Stimulated activated CD8-positive, alpha-beta memory T cell treated with anti-CD3 and anti-CD28 coated beads, Interleukin-4, amount 100 ng/mL, for 1 hour (primary cell): ENCODE measurements at places on chromosomes 1 and 21.

DNA sequence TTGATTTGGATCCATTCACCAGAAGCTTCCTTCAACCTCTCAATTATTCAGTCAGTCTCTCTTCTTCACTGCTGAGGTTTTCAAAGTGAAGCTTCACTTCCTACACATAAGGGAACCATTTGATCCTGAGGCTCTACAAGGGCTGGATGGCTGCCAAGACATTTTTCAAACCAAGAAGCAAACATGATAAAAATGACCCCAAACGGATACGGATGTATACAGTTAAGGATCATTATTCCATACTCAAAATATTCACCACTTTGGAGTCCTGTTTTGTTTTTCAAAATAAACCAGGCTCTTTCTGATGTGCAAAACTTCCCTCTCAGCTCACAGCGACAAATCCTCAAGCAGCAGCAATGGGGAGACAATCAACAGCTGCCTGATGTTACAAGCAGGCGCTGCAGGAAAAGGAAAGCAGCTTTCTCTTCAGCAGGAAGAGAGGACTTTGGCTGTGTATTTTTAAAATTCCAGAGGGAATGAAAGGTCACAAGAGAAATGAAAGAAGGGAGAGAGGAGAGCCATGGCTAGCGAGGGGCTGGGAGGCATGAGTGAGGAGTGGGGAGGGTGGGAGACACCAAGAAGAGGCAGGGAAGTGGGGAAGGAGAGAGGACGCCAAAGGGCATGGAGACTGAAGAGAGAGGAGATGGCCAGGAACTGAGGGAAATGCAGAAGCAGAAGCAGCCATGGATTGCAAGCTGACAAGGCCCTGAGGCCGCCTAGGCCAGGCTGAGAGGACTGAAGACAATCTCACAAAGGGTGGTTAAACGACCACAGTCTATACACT is 145.4 kb downstream of the SLC45A1 start:
- no peak for DNase-seq

GRCh38 chr1:99374109-99374508 is 109.8 kb downstream of the PLPPR4 start:
- no peak for DNase-seq

GRCh38 chr1:226432586-226433340 is 24.9 kb upstream of the PARP1 start:
- no peak for DNase-seq

DNA sequence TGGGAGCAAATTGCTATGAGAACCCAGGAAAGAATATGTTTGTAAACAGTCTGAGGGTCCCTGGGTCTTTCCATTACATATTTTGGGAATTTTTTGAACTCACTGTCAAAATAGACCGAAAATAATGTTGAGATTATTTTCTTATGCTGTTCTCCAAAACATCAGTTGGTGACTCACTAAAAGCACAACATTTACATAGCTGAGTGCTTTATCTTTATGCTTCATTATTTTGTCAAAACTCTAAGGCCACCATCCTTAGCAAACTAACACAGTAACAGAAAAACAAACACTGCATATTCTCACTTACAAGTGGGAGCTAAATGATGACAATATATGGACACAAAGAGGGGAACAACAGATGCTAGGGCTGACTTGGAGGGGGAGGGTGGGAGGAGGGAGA is 459.3 kb downstream of the ADGRL2 start:
- DNase-seq = no peak

DNA sequence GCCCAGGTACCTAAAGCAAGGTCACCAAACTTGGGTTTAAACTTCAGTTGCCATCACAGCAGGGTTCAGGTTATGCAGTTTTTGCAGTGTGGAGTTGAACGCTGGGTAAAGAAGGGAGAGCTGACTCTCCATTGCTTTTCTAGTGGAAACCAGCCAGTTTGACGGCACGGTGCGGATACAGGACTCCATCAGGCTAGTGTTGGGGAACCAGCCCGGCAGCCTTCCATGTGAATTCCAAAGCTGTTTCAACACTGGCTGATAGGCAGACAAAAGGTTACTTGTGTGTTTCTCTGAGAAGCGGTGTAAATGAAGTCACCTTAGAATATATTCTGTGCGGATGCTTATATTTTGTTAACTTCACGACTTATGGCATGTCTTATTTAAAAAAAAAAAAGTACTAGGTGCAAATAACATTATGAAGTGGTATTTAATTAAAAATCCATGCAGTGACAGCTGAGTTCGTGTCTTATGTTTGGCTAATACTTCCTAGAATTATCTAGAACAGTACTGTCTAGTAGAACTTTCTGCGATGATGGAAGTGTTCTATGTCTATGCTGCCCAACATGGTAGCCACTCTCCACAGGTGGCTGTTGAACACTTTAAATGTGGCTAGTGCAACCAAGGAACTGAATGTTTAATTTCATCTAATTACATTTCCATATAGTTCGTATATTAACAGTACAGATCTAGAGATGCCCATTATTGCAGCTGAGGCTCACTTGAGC is 29.9 kb upstream of the RCAN3 start:
- DNase-seq = no peak

DNA sequence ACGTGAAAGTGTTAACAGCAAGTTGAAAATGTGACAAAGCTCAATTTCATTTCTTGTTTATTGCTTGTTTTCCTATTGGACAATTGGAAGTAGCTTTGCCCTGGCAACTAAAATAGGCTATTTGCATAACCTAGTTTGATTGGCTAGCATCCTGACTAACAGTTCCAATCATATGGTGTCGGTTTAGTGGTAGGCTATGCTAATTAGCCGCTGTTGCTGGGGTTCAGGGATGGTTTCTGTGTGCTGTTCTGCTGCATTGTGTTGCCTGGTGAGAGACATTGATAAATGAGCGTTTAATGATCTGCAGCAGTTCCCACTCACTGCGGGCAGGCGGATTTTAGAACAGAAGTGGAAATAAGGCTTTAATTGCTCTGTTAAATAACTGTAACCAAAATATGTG is 68.5 kb downstream of the DYRK1A start:
- no peak for DNase-seq

- no peak for DNase-seq
These were observed 1.2 kb downstream of the OLIG1 start for GRCh38 chr21:33070998-33071769.

DNA sequence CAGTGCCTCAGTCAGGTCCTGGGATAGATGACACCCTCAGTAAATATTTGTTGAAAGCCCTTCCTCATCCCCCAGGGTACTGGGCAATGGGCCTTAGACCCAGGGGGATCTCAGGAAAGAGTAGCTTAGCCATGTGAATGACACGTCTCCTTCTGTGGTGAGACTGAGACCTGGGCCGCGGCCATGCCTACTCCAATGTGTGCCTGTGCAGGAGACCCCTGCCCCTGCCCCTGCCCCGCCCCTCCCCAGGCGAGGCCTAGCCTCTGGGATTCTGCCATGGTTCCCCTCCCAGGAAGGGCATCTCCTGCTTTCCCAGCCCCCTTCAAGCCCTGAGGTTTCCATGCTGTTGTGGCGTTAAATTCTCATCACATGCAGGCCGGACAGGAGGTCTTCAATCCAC is 7.1 kb downstream of the MYOM3 start:
- DNase-seq = no peak

DNA sequence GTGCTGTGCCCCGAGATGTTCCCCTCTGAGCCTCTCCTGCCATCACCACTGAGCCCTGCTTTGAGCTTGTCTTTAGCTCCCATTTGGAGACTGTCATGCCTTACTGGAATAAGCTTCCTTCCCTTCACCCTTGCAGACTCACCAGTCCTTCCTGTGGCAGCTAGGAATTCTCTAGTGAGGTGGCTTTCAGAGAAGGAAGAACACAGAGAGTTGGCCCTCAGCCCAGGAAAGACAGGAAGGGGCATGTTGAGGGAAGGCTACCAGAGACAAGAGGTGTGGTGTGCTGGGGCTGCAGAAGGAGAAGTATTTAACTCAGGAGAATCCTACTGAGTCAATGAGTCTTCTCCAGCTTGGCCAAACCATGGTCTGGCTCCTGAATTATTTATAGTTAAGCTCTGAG is 76.3 kb downstream of the UCK2 start:
- no peak for DNase-seq
